ENCODE measurements at places on chromosomes 13 and 19. TPM values are rescaled to one million over a fixed set of nuclear protein-coding genes. Genes with fewer than 3 reads are reported as not detected.

- no peak for DNase-seq
Observed at GRCh38 chr19:28871099-28871725, 341.7 kb downstream of the UQCRFS1 start.

GRCh38 chr19:19075126-19075525, 11.3 kb downstream of the SLC25A42 start:
- no peak for DNase-seq

ZNF701 gene
- 18.4 TPM for total RNA-seq

GRCh38 chr19:32570081-32570785, 10.8 kb upstream of the PDCD5 start:
- DNase-seq, result no peak

PRRG2 gene
- total RNA-seq, result 0.88 TPM

Measured in left ventricle myocardium inferior (tissue), 1 donor.